ENCODE measurements at places on chromosomes 3 and 15. TPM values are rescaled to one million over a fixed set of nuclear protein-coding genes. Genes with fewer than 3 reads are reported as not detected.

GRCh38 chr3:127788451-127788909 lies 33.8 kb downstream of the MGLL start:
- no peak for DNase-seq

DNA sequence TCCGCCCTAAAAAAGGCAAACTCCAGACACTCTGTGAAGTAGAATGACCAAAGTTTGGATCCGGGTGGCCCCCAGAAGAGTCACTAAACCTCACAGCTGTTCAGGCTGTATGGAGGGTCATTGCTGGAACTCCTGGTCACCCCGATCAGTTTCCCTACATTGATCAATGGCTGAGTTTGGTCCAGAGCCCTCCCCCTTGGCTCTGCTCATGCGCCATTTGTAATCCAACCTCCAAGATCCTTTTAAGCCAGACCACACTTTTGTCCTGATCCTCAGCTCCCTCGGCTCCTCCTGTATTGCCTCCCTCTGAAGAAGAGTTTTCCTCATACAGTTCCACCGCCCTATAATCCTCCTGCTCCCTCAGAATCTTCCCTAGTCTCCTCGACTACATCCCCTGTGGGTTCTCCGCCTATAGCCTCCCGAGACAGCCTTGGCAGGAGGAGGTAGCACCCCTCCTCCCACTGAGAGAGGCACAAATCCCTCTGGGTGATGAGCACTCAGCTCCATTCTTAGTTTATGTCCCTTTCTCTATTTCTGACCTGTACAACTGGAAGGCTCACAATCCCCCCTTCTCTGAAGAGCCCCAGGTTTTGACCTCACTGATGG lies 42.2 kb downstream of the ZBTB11 start:
- no peak for DNase-seq

GRCh38 chr3:184332370-184333090 lies 4.9 kb upstream of the FAM131A start:
- DNase-seq = peak; percentile 95

DNA sequence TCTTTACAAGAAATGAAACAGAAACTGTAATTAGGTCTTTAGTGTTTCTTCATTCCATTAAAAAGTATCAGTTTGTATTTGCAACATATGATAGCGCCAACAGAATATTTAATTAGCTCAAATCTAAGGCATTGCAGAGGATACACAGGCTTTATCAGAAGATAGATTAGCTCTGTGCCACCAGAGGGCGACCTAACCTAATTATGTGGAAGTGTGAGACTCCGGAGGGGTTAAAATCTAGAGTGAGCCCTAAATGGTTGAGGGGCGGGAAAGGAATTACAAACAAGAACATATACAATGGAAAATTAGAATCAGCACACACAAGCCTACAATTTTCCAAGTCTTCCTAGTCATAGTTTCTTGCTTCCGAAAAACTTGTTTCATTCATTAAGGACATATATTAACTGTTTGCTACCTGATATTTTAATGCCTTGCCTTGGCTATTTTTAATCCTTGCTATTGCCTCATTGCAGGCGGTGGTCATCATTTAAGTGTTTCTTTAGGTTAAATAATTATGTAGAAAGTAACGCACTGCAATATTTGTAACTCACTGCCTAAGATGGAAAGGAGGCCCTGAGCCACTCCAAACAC lies 18.0 kb upstream of the RYR3 start:
- peak; percentile 53 for DNase-seq

- no peak for DNase-seq
Measured at GRCh38 chr15:78977091-78977571, 32.3 kb upstream of the CTSH start.

- no peak for DNase-seq
Measured at GRCh38 chr3:155435821-155436220, 142.3 kb upstream of the STRIT1 start.

- DNase-seq = no peak
Measured at GRCh38 chr3:64773137-64773536, 85.3 kb upstream of the ADAMTS9 start.

DNA sequence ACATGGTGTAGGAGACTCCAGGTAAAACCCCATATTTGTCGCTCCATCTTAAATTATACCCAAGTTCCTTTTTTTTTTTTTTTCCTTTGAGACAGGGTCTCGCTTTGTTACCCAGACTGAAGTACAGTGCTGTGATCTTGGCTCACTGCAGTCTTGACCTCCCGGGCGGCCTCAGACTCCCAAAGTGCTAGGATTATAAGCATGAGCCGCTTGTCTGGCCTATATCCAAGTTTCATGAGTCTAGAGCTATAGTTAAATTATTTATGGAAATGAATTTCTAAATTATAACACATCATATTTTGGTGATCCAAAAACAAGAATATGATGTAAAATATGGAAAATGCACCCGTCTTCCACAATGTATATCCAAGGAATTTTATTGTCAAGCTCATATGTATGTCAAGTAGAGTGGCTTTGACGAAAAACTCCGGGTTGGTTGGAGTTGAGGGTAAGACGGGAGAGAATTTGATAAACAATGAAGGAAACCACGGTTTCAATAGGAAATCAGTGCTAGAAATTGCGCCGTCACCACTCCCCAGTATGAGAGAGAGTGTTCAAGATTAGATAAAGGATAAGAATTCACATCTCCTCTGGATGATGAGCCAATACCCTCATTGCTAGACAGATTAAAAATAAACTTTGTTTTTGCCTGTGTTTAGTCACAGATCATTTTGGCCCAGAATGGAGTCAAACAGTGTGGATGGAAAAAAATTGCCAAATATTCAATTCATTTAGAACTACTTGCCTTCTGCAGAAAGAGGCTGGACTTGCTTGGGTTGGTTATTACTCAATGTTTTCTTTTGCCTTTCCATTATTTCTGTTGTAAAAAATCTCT lies 209.2 kb upstream of the NR2F2 start:
- peak; percentile 49 for DNase-seq

GRCh38 chr3:182389071-182389815 lies 404.1 kb upstream of the ATP11B start:
- DNase-seq = no peak

The CHAC1 gene
- 77.8 TPM for polyA plus RNA-seq

The FAM107A gene
- not detected for polyA plus RNA-seq

The RNF13 gene
- polyA plus RNA-seq = 12.8 TPM

The GALNT15 gene
- 11.0 TPM for polyA plus RNA-seq

The SEC11A gene
- polyA plus RNA-seq = 91.8 TPM

The STOML1 gene
- polyA plus RNA-seq = 25.0 TPM

The ROBO2 gene
- 7.4 TPM for polyA plus RNA-seq

The SCN11A gene
- not detected for polyA plus RNA-seq
